Posterior vena cava (tissue), 2 donors: ENCODE measurements at places on chromosomes 7 and 10. TPM values are rescaled to one million over a fixed set of nuclear protein-coding genes. Genes with fewer than 3 reads are reported as not detected.

- DNase-seq: no peak
These were observed 24.0 kb upstream of the PAPSS2 start for GRCh38 chr10:87635498-87636312.

AS3MT gene
- 0.65 TPM for total RNA-seq

DNA sequence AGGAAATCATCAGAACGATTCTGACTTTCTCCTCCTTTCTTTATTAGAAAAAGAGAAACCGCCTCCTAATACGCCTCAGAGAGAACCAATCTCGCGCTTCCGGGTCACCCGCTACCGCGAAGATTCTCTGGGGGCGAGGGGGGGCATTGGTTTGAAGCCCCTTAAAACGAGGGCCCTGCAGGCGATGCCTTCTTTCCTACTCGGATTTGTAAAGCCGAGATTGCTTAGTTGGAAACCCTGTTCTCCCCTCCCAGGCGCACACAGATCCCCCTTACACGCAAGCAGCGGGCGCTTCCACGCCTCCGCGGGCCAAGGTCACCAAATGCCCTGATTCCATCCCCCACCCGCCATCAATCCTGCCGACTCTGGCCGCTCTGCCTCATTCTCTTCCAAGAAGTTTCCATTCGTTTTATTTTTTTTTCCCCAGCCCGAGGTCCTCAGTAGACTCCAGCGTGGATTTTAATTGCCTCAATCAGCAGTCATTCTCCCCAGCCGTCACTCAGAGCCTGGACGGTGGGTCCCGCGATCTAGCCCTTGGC, 1.1 kb upstream of the GAD2 start:
- no peak for DNase-seq

- DNase-seq: no peak
These were observed 775.5 kb downstream of the LRMDA start for GRCh38 chr10:76206797-76207352.
